ENCODE measurements at places on chromosomes 12 and 14. TPM values are rescaled to one million over a fixed set of nuclear protein-coding genes. Genes with fewer than 3 reads are reported as not detected.

DNA sequence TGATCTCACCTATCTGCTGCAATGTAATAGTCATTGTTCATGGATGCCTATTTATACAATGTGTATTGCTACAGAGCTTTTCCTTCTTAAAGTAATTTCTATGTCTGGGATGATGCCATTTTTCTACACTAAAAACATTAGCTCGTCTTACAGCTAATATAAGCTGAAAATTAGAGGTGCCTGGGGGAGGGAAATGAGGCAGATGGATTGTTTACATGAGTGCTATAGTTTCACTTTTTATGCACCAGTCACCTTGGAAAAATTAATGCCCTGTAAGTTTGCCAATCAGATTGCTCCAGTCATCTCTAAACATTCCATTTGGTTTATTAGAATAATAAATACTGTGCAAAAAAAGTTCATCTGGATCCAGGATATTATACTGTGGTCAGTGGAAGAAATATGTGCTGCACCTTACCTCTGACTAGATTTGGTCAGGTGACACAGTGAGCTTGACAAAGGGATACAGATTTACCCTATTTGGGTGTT, 436.2 kb downstream of the RAD51B start:
- DNase-seq, result no peak

DNA sequence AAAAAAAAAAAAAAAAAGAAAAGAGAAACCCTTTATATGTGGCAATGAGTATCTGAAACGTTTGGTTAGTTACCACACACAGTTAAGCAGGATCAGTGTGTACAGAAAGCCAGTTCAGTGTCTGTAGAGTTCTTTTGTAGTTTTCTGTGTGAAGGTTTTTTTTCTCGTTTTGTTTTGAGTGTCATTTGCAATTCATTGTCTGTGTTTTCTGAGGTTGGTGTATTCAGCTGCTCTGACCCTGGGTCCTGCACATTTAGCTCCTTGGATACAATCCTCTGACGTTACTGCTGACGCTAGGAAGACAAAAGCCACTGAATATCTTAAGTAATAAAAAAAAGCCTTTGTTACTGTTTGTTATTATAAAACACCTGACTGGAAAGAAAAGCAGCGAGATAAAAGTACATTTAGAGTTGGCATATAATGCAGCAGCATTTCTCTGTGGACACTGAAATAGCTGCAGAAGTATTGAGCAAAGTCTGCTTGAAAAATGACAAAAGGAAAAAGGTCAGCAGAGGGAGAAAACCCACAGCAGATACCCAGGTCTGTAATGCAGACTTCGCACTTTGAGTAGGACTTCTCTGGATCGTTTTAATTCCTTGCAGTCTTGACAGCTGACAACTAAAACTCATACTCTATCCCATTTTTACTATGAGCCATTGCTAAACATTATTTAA, 89.0 kb downstream of the POLR3B start:
- DNase-seq, result no peak

DNA sequence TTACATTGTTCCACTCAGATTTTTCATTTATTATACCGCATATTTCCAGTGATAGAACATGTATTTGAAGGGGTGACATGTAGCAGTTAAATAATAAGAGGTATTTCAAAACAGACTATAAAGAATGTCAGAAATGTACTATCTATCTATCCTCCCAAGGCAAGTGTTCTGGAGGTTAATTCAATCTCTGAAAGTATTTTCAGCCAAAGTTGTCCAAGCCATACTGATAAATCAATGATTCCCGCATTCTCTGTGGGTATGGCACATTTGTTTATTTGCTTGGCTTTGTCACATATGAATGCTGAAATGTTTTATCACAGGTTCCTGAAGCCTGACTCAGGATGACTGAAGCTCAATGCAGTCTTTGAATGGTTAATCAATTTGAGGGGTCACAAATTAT, 35.8 kb downstream of the KCNH5 start:
- DNase-seq, result no peak

The SALL2 gene
- 9.0 TPM for total RNA-seq
